ENCODE measurements at places on chromosomes 12 and 14.

- DNase-seq = no peak
These were observed 28.9 kb upstream of the PLEKHG3 start for GRCh38 chr14:64675312-64675711.

DNA sequence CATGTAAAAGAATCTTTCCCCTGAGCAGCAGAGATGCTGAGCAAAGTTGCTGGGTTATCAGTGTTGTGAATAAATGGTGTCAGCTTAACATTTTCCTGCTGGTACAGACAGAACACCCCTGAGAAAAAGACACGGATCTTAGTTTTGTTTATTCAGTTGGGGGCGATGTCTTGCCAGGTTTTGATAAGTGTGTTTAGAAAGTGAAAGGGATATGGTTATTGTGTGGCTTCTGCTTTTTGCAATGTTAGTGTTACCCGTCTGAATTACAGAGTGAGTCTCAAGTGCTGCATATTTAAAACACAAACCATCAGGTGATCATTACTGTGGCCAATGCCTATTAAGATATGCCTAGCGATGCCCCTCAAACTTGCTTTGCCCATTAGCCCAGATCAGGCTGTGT is 864.6 kb upstream of the SEL1L start:
- DNase-seq = no peak

DNA sequence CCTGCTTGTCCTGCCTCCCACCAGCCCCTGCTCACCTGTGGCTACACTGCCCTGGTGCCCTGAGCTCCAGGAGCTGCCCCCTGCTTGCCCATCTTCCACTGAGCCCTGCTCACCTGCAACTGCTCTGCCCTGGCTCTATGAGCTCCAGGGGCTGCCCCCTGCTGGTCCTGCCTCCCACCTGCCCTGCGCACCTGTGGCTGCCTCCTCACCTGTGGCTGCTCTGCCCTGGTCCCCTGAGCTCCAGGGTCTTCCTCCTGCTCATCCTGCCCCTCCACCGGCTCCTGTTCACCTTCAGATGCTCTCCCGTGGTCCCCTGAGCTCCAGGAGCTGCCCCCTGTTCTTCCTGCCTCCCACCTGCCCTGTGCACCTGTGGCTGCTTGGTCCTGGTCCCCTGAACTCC is 247.6 kb downstream of the TMEM121 start:
- DNase-seq = no peak

DNA sequence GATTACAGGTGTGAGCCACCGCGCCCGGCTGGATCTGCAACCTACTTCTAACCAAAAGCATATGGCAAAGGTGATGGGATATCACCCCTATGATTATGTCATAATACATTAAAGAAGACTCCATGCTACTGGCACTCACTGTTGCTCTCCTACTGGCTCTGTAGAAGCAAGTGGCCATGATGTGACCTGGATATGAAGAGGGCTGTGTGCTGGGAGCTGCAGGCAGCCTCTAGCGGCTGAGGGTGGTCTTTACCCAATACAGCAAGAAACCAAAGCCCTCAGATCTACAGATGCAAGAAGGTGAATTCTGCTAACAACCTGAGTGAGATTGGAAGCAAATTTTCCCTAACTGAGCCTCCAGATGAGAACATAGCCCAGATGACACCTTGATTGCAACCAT is 34.2 kb upstream of the TRIM9 start:
- DNase-seq = no peak

DNA sequence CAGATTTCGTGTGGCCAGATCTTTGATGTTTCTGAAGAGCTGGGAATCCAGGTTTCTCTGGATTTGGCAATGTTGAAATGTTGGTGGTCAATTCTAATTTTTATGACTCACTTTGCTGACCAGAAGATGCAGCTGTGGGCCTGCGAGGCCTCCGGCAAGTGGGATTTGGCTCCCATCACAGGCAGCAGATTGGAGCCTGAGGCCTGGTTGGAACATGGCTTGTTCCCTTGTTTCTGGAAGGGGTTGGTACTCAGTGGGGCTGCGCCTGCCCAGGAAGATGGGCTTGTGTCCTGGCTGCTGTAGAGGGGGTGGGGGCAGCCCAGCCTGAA is 23.1 kb downstream of the FBRSL1 start:
- no peak for DNase-seq

GRCh38 chr14:83164016-83164415 is 1630.4 kb upstream of the SEL1L start:
- DNase-seq = no peak

- no peak for DNase-seq
These were observed 24.0 kb downstream of the DYNC1H1 start for GRCh38 chr14:101988377-101988776.

GRCh38 chr12:105721051-105721825 is 390.7 kb downstream of the C12orf75 start:
- DNase-seq = no peak
